ENCODE measurements at places on chromosomes 12 and 14.
A peak's percentile ranks its signal among the peaks of the same experiment; 100 is the strongest.

- DNase-seq, result no peak
These were observed 543.9 kb upstream of the LRFN5 start for GRCh38 chr14:41062826-41063225.

DNA sequence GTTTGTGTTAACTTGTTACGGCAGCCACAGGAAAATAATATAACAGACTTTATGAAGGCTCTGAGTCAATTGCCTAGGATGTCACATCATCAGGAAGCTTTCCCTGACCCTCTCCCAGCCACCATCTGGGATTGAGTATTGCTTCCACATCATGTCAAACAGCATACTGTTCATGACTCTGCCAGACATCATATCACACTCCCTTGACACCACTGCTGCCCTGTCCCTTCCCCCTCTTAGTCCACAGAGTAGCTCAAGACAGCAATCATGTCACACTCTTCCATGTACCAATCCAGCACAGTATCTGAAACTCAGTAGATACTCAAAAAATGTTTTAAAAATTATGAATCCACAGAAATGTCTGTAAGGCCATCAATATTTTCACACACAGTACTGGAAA is 168.0 kb downstream of the PIK3C2G start:
- DNase-seq, result no peak

DNA sequence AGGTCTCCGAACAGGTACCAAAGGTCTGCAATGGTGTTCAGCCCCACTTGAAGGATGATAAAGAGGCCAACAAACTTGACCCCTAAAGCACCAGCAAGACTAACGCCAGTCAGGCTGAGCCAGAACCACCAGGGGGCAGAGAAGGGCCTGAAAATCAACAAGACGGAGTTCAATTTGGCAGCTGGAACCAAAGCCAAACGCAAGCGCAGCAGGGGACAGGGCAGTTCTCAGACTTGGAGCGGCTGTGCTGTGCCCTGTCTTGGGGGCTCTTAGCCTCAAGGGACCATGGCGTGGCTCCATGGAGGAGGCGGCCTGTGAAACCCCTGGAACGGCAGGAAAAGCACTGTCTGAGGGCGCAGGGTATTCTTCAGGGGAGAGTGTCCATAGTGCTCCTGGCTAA is 19.6 kb downstream of the POMT2 start:
- DNase-seq, result peak; percentile 93

GRCh38 chr14:48473944-48474343 is 798.5 kb upstream of the MDGA2 start:
- no peak for DNase-seq

- DNase-seq, result peak; percentile 17
These were observed 53.4 kb upstream of the ANO4 start for GRCh38 chr12:100741084-100741711.

DNA sequence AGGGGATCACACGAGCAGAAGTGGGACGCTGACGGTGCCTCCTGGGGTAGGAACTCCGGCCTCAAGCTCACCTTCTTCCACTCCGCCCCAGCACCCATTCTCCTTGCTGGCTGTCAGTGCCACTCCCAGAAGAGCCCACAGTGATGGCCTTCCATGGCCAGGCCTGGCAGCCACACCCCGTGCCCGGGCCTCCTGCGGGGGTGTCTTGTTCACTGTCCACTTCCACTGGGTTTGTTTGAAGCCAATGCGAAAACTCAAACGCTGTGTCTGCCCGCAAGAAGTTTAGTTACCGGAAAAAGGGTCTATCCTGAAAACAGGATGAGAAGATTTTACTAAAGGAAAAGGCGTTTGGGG is 38.1 kb downstream of the CCDC88C start:
- no peak for DNase-seq

GRCh38 chr14:46198676-46199075 is 452.9 kb downstream of the RPL10L start:
- DNase-seq, result peak; percentile 49

DNA sequence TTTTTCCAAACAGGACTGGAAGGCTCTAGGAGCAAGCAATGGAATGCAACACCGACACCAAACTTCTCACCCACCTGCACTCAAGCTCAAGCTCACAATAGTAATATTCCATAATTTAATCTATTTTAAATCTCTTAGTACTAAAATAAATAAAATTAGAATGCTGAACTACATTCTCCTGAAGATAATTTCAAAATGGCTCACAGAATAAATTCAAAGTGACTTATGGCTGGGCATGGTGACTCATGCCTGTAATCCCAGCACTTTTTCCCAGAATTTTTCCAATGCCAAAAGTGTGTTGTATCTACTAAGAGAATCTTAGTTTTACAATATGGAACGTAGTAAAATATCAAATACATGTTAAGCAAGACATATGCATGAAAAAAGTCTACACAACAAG is 31.5 kb downstream of the DUSP16 start:
- no peak for DNase-seq

- no peak for DNase-seq
These were observed 57.9 kb upstream of the CCDC91 start for GRCh38 chr12:28132398-28132797.
